ENCODE measurements at places on chromosomes 12 and 14. TPM values are rescaled to one million over a fixed set of nuclear protein-coding genes. Genes with fewer than 3 reads are reported as not detected.

The GZMB gene
- 6,140 TPM for total RNA-seq

DNA sequence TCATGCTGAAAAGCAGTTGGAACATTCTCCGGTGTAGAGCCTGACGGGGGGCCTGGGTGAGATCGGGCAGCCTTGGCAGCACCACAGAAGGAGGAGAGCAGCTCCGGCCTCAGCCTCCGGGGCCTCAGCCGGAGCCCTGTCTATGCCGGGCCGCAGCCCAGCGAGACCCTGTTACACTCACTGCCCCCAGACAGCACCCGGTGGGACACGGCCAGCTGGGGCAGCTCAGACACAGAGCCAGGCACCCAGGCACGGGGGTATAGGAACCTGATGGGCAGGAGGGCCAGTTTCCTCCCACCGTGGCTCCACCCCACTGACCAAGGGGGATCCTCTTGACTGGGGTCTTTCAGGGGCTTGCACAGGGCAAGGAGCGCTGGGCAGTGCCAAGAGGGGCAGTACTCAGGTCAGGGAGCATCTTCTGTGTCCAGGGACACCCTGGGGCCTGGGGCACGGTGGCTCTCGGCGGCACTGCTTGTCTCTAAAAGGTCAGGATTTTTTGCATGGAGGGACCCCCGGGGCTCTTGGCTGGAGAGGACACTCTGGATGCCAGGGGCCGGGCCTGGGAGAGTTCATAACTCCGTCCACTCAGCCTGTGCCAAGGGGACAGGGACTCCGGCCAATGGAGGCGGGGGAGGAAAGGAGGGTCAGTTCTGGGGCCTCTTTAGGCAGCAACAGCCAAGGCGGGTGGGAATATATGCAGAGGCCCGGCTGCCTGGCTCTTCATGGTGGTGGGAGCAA is 9.4 kb downstream of the INF2 start:
- peaks cover 25% of the 10 kb centered on the region for H3K4me1 ChIP-seq
- peaks cover 8% of the 10 kb centered on the region for H3K36me3 ChIP-seq
- H3K27ac ChIP-seq: no peak overlapping the region
- no peak for DNase-seq

DNA sequence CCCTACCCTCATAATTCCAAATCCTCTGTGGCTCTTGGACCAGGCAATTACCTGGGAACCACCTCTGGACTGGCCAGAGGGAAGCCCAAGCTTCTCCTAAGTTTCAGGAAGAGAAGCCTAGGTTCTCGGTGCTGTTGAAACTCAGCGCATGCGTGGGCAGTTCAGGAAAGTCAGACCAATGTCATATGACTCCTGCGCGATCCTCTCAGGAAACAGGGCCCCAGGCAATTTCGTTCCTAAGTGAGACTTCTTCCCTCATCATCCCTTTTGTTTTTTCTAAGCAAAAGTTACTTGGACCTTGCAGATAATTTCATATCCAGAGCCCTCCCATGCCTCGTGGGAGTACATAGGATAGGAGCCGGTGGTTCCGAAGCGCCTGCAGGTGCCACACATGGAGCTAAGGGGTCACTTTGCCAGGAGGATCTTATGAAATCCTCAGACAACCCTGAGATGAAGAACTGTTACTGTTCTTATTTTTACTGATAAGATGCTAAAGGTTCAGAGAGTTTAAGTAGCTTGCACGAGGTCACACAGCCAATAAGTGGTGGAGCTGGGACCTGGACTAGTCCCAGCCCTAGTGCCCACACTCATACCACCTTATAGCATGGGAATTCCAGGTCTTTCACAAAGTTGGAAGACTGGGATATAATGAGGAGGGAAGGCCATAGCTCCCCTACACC is 168.2 kb downstream of the ZFP36L1 start:
- H3K27me3 ChIP-seq: peaks cover 7% of the 10 kb centered on the region
- peaks cover 8% of the 10 kb centered on the region for H3K4me1 ChIP-seq
- no peak overlapping the region for H3K27ac ChIP-seq
- H3K4me3 ChIP-seq: no peak overlapping the region

The ALKBH2 gene
- 47.4 TPM for total RNA-seq

- H3K27ac ChIP-seq: no peak overlapping the region
- no peak for DNase-seq
- H3K4me3 ChIP-seq: no peak overlapping the region
- H3K27me3 ChIP-seq: no peaks in the 10 kb centered on the region
- H3K36me3 ChIP-seq: peaks cover 2% of the 10 kb centered on the region
Measured at GRCh38 chr12:107448198-107448597, 237.4 kb upstream of the PWP1 start.

GRCh38 chr12:52674433-52674775 is 5.8 kb downstream of the KRT1 start:
- no peaks in the 10 kb centered on the region for H3K36me3 ChIP-seq
- H3K27ac ChIP-seq: no peak overlapping the region
- no peaks in the 10 kb centered on the region for H3K4me1 ChIP-seq
- H3K4me3 ChIP-seq: no peak overlapping the region
- no peak for DNase-seq
- peaks cover 24% of the 10 kb centered on the region for H3K27me3 ChIP-seq

The RD3L gene
- total RNA-seq: not detected

DNA sequence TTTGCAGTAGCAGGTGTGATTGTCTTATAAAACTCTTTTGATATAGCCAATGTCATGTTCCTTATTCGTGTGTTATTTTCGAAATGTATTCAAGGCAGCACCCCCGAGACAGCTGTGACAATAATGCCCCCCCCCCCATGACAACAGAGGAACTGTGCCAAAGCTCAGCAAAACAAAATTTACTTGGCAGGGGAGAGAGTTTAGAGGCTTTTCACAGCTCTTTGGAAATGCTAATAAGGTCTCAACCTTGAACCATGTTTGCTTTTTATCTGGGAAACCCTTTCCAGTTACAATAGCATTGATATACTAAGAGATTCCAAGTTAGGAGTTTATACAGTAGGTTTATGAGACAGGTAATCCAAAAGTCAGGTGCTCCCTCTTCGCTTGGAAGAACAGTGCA is 56.4 kb upstream of the USP44 start:
- H3K4me1 ChIP-seq: no peaks in the 10 kb centered on the region
- no peak overlapping the region for H3K27ac ChIP-seq
- DNase-seq: no peak
- no peaks in the 10 kb centered on the region for H3K36me3 ChIP-seq

DNA sequence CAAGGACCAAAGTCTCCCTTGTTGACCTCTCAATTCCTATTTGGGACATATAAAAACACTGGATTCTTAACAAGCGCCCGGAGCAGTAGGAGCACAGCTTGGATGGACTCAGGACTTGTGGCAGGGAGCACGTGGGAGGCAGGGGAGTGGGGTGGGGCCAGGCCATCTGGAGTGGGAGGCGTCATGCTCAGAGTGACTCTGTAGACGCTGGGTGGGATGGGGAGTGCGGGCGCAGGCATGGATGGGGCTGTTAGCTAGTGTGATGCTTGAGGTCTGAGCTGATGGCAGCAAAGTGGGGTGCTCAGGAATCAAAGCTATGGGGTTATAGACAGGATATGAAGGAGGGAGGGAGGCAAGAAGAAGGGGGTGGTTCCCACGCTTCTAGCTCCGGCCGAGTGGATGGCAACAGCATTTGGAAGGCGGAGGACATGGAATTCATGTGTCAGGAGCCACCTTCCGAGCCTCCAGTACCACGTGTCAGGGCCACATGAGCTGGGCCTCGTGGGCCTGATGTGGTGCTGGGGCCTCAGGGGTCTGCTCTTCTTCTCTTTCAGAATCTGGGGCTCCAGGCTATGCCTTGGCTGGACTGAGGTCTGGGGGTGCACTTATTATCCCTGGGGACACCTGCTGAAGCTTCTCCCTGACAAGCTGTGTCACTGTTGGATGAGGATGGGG is 26.2 kb downstream of the MEG3 start:
- DNase-seq: no peak
- no peak overlapping the region for H3K27ac ChIP-seq
- H3K4me3 ChIP-seq: no peak overlapping the region
- no peaks in the 10 kb centered on the region for H3K36me3 ChIP-seq

The TESPA1 gene
- total RNA-seq: 181 TPM

DNA sequence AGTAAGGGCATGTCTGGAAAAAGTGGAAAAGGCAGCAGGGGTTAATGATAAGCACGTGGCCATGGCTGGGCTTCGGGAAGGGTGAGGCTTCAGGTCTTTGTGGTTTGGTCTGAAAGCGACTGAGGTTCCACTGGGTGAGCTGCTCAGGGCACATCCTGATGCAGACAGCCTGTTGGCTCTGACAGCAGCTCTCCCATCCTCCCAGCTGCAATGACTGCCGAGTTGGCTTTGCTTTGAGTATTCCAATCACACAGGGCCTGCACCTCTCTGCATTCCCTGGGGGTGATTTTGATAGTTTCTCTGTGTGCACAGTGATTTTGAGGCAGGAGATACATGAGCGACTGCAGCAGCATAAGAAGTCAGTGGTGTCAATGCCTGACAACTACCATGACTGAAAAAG is 390.7 kb downstream of the APAF1 start:
- H3K4me1 ChIP-seq: no peaks in the 10 kb centered on the region
- H3K36me3 ChIP-seq: no peaks in the 10 kb centered on the region
- no peak overlapping the region for H3K4me3 ChIP-seq
- H3K27ac ChIP-seq: no peak overlapping the region
- H3K27me3 ChIP-seq: no peaks in the 10 kb centered on the region

GRCh38 chr14:85596562-85596961 is 66.6 kb downstream of the FLRT2 start:
- no peak overlapping the region for H3K27ac ChIP-seq
- H3K4me1 ChIP-seq: no peaks in the 10 kb centered on the region
- H3K36me3 ChIP-seq: no peaks in the 10 kb centered on the region
- H3K4me3 ChIP-seq: no peak overlapping the region
- DNase-seq: no peak

DNA sequence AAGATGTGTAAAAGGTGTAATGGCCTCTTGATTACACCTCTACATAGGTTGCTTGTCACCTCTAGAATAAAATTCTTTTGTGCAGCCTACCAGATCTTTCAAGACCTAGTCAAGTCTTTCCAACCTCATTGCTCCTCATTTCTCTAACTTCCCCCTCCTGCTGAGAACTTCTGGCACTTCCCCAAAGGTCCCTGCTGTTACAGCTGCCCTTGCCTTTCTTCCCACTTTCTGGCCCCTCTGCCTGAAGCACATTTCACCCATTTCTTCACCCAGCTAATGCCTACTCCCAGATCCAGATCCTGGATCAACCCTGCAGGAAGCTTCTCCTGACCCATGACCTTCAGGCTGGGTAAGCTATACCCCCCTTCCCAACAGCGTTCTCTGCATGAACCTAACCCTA is 1.5 kb downstream of the TSHR start:
- H3K27me3 ChIP-seq: peaks cover 19% of the 10 kb centered on the region
- DNase-seq: no peak
- H3K36me3 ChIP-seq: peaks cover 12% of the 10 kb centered on the region
- H3K4me1 ChIP-seq: peaks cover 69% of the 10 kb centered on the region
- no peak overlapping the region for H3K27ac ChIP-seq

DNA sequence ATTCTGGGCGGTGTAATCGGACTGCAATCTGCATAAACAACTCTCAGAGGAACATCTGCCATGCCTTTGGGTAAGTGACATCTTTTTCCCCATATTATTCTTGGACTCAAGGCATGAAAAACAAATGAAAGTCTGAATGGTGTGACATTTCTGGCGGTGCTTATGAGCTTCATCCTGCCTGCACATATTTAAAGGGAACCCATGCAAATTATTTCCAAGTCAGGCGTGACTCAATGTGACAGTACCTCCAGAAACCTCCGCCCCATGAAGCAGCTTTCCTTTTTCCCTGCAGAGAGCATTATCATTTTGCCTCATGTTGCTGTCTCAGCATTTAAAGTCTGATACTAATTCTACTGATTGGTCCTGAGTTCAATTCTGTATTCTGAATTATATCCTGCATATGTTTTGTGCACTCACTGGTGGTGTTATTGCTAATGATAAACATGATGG is 585.4 kb downstream of the SNAPC1 start:
- H3K27ac ChIP-seq: no peak overlapping the region
- no peaks in the 10 kb centered on the region for H3K4me1 ChIP-seq
- no peaks in the 10 kb centered on the region for H3K27me3 ChIP-seq
- DNase-seq: no peak

DNA sequence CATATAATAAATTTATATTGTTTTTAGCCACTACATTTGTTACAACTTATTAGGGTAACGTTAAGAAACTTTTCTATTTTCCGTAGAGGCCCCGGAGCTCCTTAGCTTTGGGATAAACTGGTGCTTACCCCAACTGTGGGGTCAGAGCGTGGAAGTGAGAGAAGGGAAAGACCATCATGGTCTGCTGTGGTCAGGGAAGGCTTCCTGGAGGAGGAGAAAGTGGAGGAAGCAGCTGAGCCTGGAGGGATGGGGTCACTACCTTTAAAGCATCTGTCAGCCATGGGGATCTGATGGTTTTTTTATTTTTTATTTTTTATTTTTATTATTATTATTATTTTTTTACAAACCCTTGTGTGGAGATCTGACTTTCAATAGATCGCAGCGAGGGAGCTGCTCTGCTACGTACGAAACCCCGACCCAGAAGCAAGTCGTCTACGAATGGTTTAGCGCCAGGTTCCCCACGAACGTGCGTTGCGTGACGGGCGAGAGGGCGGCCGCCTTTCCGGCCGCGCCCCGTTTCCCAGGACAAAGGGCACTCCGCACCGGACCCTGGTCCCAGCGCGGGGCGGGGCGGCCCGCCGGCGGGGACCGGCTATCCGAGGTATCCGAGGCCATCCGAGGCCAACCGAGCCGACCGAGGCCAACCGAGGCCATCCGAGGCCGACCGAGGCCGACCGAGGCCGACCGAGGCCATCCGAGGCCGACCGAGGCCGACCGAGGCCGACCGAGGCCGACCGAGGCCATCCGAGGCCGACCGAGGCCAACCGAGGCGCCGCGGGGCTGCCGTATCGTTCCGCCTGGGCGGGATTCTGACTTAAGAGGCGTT is 1101.2 kb upstream of the TMEM132C start:
- H3K27me3 ChIP-seq: peaks cover 15% of the 10 kb centered on the region
- H3K36me3 ChIP-seq: peaks cover 2% of the 10 kb centered on the region
- peak overlapping the region; percentile 53 for H3K27ac ChIP-seq
- H3K4me3 ChIP-seq: peak overlapping the region; percentile 81
- peak; percentile 77 for DNase-seq

GRCh38 chr14:91876492-91876891 is 9.2 kb upstream of the TC2N start:
- H3K36me3 ChIP-seq: no peaks in the 10 kb centered on the region
- peaks cover 88% of the 10 kb centered on the region for H3K4me1 ChIP-seq
- H3K27me3 ChIP-seq: peaks cover 2% of the 10 kb centered on the region
- no peak for DNase-seq

GRCh38 chr12:116241157-116241759 is 36.2 kb downstream of the MED13L start:
- H3K27me3 ChIP-seq: no peaks in the 10 kb centered on the region
- H3K36me3 ChIP-seq: peaks cover 4% of the 10 kb centered on the region
- peaks cover 51% of the 10 kb centered on the region for H3K4me1 ChIP-seq
- H3K4me3 ChIP-seq: no peak overlapping the region

The FOXA1 gene
- total RNA-seq: not detected

GRCh38 chr14:103067231-103067954 is 10.0 kb upstream of the CDC42BPB start:
- no peak overlapping the region for H3K27ac ChIP-seq
- H3K36me3 ChIP-seq: no peaks in the 10 kb centered on the region
- no peak for DNase-seq

Measured in activated T-helper 1 cell treated with anti-CD3 and anti-CD28 coated beads, Interleukin-12 subunit alpha, Interleukin-12 subunit beta, Interleukin-2, Interleukin-4 antibody, amounts not matched to agents 30 ng/mL and 10 ng/mL and 1 ng/mL, durations not matched to agents 14 hours and 24 hours and 36 hours (primary cell).